CD4-positive, alpha-beta T cell treated with Interleukin-12 subunit alpha and Interleukin-12 subunit beta, for 1 hour (primary cell): ENCODE measurements at places on chromosomes 5 and 9.

DNA sequence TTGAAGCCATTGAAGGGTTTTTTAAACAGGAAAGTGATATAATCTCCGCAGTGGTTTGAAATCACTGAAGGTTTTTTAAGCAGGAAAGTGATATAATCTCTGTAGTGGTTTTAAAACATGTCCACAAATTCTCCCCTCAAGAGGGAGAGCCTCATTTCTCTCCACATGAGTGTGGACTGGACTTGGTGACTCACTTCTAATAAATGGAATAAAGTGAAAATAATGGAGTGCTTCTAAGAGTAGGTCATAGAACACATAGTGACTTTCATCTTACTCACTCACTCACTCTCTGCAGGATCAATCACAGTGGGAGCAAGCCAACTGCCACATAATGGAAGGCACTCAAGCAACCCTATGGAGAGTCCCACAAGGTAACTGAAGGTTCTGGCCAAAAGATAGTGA lies 12.0 kb downstream of the CTNNAL1 start:
- no peak for DNase-seq

DNA sequence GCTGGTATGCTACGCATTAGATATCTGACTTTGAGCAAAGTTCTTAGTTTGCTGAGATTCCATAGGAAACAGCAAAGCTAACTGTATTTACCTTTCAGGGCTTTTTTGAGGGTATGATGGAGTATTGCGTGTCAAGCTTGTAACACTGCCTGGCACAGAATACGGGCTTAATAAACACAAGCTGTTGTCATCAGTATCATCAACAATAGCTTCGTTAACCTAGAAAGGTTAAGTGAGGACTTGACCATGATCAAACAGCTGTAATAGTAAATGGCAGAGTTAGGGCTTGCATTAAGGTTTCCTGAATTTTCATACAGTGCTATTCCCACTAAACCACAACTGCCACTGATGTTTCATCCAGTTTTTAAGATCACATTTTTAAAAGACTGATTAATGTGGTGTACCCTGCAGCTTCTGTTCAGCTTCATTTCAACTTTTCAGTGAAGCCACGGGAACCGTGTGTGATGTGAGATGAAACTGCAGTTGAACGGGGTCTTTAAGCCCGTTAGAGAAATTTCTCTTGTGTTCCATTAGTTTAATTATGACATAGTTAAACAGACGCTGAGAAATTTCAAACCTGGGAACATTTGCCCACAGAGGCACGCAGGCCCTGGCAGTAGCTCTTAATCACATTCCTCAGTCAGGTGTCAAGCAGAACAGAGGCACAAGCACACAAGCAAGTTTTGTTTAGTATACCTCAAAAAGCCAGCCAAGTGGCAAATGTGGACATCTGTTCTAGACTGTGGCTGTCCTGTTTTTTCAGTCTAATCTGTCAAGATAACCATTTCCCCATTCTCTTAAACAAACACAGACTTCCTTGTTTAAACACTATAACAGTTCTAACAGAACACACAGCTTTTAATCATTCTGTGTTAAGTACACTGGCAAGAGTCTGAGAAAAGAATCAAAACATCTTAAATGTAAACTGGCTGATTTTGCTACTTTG lies 147.1 kb downstream of the ZNF608 start:
- DNase-seq = peak; percentile 0

GRCh38 chr9:135584934-135585333 lies 23.4 kb downstream of the PAEP start:
- DNase-seq = no peak

DNA sequence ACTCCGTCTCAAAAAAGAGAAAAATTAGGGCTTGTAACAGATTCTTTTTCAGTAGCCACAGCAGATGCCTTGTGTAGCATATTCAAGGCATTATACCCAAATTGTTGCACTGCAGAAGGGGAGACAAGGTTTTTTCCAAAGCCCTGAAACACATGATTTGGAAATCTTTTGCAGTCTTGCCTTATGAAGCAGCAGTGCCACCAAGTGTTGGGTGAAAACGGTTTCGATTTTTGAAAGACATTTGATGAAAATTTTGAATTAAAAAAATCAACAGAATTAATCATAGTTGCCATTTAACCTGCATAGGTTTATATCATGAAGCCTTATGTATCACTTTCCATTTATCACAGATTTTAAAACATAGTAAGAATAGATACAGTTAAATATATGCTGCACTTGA lies 479.5 kb downstream of the TAF11L14 start:
- DNase-seq = no peak

DNA sequence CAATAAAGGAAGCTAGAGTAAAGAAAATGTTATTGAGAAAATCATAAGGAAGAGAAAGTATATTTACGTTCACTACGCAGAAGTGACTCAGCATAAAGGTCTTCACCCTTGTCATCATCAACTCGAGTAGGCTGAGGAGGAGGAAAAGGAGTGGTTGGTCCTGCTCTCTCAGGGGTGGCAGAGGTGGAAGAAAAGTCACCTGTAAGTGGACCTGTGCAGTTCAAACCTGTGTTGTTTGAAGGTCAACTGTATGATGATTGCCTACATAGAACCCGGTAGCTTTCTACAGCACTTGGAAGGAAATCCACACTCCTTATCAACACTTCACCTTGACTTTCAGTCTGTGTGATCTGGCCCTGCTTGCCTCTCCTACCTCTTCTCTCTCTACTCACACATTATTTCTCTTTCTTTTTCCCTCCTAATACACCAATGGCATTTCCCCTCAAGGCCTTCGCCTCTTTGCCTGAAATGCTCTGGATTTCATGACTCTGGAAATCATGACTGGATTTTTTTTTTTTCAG lies 109.3 kb upstream of the CPEB4 start:
- DNase-seq = no peak

DNA sequence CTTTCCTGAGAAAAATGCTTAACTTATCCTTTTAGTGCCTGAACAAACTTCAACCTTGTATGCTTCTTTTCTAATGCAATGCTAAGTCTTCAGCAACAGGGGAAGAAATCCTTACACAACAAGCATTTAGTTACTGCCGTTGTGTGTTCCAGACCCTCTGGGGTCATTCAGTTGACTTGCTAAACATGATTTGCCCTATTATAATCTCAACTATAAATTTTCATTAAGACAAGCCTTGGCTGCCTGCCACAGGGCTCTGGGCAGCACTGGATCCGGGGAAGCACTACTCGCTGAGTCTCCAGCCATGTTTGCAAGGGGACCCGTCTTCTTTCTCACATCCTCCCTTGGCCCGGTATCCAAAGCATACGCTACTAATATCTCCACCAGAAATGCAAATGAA lies 58.1 kb downstream of the PTCH1 start:
- DNase-seq = no peak

DNA sequence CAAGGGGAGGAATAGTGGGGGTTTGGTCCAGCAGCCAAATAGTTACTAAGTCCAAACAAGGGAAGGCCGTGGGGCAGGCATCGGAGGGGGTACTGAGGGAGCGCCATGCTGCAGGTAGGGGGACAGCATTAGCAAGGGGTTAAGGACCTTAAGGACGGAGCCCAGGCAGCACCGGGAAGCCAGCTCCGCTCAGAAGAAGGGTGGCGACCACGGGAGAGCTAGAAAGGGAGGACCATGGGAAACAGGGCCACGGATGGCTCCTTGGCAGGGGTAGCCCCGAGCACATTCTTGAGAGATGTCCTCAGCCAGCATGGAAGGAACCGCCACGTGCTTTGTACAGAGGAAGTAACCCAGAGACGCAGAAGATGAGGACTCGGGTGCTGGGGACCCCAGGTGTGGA lies 76.2 kb upstream of the STXBP1 start:
- DNase-seq = no peak

GRCh38 chr9:123710299-123710698 lies 219.6 kb downstream of the DENND1A start:
- no peak for DNase-seq

DNA sequence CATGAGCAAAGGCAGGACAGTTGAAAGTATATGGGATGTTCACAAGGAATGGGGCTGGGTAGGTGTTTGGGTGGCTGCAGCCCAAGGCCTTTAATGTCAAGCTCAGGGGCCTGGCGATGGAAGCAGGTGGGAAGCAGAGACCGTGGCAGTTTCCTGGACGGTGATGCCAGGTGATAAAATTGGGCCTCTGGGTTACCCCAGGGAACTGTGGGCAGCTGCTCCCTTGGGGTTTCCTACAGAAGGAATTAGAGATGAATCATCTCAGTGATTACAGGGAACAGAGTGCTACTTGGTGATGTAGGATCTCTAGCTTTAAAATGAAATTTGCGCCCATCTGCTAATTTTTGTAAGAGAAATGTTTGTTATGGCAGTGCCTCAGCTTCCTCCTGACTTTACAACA lies 39.2 kb downstream of the TSTD2 start:
- DNase-seq = no peak

DNA sequence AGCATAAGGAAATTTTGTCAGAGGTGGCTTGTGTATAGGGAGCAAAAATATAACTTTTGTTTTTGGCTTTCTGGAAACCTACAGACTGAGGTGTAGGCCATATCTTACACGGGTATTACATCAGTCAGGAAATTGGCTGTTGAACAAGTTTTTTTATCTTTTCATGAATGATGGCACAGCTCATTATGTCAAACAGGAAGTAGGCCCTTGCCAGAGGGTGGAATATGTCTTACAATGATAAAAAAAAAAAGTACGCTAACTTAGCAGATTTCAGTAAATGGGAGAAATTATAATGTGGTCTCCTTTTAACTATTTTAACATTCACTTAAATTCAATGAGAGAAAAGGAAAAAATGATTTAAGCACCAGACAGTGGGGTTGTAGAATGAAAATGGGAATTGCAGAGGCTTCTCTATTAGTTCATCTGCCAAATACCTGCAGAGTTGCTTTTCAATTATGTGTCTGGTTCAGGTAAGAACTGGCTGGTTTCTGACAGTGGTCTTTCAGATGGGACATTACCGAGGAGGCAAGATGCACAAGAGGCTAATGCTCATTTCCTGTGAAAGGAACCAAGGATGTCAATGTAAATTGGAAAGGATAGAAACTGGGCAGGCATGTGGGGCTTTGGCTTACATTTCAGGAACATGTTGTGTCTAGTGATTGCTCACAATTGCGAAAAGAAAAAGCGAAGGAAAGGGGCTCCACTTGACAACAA lies 169.9 kb downstream of the NNT start:
- no peak for DNase-seq

DNA sequence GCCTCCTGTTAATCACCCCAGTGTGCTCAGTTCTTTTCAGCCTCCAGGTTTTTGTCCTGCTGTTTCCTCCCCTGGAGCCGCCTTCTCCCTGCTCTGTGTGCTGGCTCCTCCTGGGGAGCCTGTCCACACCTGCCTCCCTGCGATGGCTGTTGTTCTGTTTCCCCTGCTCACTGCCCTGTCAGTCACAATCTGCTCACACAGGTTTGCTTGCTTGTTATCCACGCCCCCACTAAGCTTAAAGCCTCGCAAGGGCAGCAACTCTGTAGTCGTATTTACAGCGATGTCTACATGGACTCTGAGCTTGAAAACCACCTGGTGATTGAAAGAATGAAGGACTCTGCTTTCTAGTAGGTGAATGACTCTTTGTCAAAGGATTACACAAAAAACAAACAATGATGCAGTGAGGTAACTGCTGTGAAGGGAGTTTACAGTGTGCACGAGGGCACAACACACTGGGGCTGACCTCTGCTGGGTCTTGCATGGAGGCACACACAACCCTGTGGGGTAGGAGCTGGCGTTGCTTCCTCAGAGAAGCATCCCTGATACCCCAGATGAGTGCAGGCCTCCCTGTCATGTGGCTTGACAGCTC lies 39.6 kb upstream of the TEX48 start:
- DNase-seq = no peak

GRCh38 chr5:109690975-109691574 lies 1.3 kb downstream of the MAN2A1 start:
- peak; percentile 68 for DNase-seq

- DNase-seq = no peak
Observed at GRCh38 chr9:91486699-91487497, 63.3 kb upstream of the NFIL3 start.

DNA sequence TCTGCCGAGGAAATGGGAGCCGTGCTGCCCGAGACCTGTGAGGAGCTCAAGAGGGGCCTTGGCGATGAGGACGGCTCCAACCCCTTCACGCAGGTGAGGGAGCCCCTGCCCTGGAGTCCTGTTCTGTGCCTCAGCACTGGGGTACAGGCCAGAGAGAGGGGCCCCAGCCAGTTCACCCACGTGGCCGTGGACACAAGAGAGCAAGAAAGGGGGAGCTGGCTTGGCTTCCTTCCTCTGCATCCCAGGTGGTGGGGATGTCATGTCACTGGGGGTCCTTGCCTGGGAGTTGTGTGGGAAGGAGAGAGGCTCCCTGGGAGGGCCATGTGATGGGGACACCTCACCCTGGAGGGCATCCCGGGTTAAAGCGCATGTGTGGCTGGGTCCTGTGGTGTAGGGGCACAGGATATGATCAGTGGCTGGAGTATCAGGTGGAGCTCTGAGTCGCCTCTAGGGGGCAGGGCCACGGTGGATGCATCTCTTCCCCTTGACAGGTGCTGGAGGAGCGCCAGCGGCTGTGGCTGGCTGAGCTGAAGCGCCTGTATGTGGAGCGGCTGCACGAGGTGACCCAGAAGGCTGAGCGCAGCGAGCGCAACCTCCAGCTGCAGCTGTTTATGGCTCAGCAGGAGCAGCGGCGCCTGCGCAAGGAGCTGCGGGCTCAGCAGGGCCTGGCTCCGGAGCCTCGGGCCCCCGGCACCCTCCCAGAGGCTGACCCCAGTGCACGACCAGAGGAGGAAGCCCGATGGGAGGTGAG lies 7.5 kb downstream of the N4BP3 start:
- peak; percentile 86 for DNase-seq

DNA sequence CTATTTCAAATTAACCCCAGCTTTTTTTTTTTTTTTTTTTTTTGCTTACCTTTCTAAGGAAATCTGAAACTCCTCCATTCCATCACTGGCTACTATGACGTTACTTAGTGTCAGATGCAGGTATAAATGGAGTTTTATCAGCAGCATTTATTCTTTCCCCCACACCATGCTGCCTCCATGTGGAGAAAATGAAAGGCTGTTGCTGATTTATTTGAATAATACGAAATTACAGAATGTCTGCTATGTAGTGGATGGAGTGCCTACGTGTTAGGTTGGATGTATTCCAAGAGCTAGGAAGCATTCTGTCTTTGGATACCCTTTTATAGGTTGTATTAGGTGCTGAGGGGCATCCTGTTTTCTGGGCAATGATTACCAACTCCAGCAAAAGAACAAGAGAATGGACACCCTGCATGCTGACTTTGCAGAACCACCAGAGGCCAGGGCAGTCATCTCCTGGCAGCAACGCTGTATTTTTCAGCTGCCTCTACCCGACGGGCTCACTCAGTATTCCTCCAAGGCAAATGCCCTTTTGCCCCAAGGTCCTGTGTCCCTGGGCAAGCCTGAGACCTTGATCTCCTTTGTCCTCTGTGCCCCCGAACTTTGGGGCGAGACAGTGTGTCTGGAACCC lies 199.5 kb downstream of the ALDH1A1 start:
- no peak for DNase-seq

DNA sequence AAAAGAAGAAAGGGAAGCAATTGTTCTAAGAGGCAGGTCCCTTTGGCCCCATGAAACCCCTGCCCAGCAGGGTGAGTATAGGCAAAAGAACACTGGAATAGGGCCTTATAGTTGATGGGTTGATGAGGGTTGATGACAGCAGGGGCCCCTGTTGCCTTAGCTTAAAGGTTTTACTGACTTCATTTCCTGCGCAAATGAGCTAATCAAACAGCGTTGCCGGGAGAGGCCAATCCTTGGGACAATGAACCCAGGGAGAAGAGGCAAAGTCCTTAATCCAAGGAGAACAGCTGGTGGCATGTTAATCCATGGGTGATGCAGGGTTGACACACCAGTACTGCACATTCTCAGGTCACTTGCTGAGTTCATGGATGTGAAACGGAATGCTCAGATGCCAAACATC lies 22.0 kb upstream of the EPB41L4B start:
- no peak for DNase-seq
